AG09309 (cell line): ENCODE measurements at places on chromosomes 1 and 21.

- no peak for DNase-seq
These were observed 78.3 kb downstream of the ATP1B1 start for GRCh38 chr1:169184812-169185211.

- DNase-seq = no peak
These were observed 45.5 kb downstream of the VPS13D start for GRCh38 chr1:12275370-12275769.

DNA sequence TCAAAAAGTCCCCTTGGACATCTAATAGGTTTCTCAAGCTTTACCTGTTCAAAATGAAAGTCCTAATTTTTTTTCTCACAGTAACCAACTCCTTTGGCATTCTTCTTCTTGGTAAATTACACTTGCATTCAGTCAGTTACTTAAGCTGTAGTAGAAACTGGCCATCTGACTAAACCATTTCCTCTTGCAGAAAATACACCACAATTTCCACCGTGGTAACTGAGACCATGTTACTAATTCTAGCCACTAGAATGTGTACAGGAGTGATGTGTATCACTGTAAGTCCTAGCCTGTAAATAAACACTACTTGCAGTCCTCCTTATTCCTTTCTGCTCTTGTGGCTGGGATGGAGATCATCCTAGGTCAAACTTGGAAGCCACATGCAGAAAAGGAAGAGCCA is 965.4 kb upstream of the TMPRSS15 start:
- no peak for DNase-seq

- no peak for DNase-seq
These were observed 6.8 kb upstream of the RNF223 start for GRCh38 chr1:1080951-1081310.

- no peak for DNase-seq
These were observed 51.4 kb downstream of the LHX4 start for GRCh38 chr1:180281490-180281889.

DNA sequence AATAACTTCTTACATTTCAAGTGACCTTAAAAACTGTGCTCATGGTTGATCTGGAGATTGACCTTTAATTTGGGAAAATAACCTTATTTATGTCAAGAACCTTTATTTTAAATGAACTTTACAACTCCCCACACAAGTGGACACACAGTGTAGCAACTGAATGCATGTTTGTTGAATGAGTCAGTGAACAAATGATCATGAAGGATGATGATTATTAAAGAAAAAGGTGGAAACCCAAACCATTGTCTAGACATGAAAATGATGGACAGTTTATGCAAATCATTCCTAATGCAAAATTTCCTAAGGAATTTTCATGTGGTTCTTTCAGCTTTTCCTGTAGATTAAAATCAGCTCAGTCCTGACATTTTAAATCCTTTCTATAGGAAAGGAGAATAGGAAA is 439.8 kb upstream of the RUNX1 start:
- no peak for DNase-seq

DNA sequence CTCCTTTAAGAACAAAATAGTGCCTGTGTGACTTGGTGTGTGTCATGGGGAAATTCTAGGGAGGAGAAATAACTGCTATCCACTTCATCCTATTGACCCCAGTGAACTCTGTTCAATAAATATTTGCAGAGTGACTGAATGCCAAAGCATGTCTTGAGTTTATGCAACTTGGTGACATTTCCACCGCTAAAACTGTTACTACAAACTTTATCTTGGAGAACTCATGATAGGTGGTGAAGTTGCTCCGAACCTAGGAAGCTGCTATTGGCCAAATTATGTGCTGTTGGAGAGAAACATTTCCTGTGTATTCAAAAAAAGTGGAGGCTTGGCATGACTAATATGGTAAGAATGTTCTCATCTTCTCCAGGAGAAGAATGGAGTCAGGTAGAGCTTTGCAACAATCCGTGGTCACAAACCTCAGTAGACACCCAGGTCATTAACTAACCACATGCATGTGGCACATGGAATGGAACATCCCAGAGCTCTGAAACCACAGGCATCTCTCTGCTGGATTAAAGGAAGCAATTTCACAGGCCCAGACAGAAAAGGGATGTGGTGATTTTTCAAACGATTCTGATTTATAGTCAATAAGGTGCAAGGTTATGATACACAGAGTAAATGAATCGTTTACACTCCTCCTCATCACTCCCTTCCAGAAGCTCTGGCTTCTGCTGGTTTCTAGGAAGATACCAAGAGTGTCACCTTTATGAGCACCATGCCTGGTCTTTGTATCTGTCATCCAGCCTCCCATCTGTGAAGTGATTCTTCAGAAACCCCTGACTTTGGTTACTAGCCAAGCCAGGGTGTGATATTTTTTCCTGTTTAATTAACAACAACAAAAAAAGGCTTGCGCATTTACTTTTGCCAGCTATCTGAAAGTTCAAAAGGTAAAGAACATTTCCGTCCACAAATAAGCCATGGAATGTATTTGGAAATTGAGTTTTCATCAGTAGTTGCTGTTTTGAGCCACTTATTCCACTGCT is 361.1 kb downstream of the TGFB2 start:
- DNase-seq = peak; percentile 99

- no peak for DNase-seq
These were observed 89.8 kb downstream of the KIF14 start for GRCh38 chr1:200530623-200531261.

- no peak for DNase-seq
These were observed 5.8 kb upstream of the CRABP2 start for GRCh38 chr1:156711011-156711817.

GRCh38 chr1:60017508-60018205 is 55.9 kb downstream of the C1orf87 start:
- no peak for DNase-seq

DNA sequence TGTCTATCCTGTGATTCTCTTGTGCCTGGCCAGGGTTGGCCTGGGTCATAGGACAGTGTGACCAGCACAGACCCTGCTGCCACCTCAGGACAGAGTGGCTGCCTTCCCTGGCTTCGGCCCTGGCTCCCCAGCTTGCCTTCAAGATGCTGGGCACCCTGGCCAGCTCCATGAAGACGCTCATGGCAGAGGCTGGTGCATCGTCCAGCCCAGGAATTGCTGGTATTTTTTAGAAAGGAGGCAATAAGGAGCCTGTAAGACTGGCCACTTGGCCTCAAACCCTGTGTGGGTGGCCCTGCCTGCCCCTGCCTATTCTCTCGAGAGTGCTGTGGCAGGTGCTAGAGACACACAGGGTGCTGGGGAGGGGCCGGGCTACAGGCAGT is 70.4 kb upstream of the ACTRT2 start:
- no peak for DNase-seq

DNA sequence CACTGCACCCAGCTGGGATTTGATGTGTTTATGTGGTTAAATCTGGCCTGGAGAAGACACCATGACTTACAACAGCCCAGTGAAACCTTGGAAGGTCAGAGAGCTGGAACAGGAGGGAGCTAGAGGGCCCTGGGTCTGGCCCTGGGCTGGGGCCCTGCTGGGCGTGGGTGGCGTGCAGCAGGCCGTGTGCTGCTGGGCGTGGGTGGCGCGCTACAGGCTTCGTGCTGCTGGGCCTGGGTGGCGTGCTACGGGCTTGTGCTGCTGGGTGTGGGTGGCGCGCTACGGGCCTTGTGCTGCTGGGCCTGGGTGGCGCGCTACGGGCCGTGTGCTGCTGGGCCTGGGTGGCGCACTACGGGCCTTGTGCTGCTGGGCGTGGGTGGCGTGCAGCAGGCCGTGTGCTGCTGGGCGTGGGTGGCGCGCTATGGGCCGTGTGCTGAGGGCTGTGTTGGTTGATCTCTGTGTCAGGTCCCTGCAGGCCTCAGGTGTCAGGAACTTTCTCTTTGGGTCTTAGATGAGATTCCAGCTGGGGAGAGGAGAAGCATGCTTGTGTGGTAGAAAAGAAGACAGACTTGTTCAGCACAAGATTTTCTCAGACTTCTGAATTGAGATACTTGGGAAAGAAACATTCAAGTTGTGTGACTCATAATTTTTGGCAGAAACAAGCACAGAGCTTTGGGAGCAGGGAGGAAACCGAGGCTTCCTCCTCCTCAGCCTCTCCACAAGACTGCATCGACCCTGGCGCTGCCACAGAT is 66.0 kb downstream of the COL18A1 start:
- DNase-seq = peak; percentile 74

DNA sequence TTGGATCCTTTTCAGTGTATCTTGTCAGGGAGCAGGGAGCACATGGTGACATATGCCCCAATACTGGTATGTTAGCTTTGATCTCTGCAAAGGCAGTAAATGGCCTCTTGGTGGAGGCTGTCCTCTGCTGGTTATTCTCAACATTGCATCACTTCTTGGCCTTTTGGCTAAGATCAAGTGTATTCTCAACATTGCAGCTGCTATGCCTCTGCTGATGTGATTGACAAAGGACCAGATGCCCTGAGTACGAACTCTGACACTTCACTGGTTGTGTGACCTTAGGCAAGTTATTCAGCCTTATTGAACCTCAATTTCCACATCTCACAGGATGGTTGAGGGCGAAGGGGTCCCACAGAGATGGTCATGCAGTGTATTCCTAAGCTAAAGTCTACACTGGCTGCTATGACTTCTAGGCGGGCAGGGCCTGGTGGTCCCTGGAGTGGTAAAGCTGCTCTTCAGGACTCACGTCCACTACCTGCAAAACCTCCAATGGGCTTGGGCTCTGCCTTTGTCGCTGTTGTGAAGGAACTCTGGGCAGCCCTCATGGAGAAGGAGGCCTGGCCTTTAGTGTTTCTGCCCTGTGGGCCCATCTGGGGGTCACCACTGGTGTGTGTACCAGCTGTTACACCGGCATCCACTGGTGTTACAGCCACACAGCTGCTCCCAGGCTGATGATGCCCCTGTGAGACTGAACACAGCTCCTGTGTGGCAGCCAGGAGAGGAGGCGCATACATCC is 64.8 kb downstream of the DNTTIP2 start:
- DNase-seq = peak; percentile 54

- no peak for DNase-seq
These were observed 65.5 kb downstream of the ERI3 start for GRCh38 chr1:44289530-44289929.

GRCh38 chr1:112318698-112319370 is 77.2 kb upstream of the CTTNBP2NL start:
- no peak for DNase-seq

GRCh38 chr1:19940486-19941205 is 17.2 kb upstream of the PLA2G2E start:
- no peak for DNase-seq
